Esophagus squamous epithelium (tissue), 5 donors: ENCODE measurements at places on chromosomes 2 and 18.

DNA sequence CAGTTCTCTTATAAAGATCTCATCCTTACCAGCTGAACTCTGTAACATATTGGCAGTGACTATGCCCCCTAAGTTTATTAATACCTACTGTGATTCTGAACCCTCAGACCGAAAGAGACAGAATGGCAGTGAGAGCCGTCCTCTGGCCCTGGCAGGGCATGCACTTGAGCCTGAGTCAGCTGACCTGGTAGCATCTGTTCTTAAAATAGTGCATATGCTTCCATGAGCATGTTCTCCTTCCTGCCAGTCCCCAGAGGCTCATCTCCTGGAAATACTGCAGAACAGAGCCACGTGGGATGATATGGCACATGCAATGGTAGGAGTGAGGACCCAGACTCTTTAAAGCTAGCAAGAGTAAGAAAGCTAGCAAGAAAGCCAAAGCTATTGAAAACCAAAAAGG is 59.0 kb downstream of the RASGRP3 start:
- DNase-seq: no peak
- no peaks in the 10 kb centered on the region for H3K36me3 ChIP-seq
- H3K4me3 ChIP-seq: no peak overlapping the region
- no peak overlapping the region for H3K27ac ChIP-seq
- H3K27me3 ChIP-seq: no peaks in the 10 kb centered on the region

GRCh38 chr2:229438430-229439159 is 167.5 kb upstream of the PID1 start:
- DNase-seq: no peak
- H3K27me3 ChIP-seq: no peaks in the 10 kb centered on the region
- H3K27ac ChIP-seq: no peak overlapping the region
- no peaks in the 10 kb centered on the region for H3K4me1 ChIP-seq
- H3K36me3 ChIP-seq: no peaks in the 10 kb centered on the region

DNA sequence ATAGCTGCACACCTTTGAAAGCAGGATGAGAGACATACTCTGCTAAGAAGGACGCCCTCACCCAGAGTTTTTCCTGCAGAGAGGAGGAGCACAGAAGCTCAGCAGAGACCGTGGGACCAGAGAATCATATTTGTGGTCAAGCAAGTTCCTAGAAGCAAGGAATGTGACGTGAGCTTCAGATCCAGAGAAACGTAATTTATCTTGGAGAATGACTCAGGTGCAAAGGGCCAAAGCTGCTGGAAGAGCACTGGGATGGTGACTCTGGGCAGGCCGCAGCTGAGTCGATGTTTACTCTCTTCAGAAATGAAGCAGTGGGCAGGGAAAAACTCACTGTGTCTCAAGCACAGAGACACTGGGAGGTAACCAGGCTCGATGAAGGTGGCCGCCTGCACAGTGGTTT is 50.1 kb upstream of the IGFBP2 start:
- DNase-seq: no peak
- no peaks in the 10 kb centered on the region for H3K4me1 ChIP-seq
- no peaks in the 10 kb centered on the region for H3K36me3 ChIP-seq
- H3K4me3 ChIP-seq: no peak overlapping the region

DNA sequence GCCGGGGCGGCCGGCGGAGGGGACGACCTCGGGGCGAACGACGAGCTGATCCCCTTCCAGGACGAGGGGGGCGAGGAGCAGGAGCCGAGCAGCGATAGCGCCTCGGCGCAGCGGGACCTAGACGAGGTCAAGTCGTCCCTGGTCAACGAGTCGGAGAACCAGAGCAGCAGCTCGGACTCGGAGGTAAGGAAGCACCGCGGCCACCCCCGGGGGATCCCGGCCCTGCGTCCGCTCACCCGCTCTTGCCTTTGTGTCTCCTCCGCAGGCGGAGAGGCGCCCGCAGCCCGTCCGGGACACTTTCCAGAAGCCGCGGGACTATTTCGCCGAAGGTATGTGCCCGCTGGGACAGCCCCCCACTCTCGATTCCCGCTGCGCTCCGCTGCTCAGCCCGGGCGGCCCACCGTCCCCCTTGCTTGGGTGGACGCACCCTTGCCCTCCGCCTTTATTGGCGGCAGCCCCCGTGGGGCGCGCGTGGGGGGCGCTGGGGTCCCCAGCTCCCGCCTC is 611 bp downstream of the TCF7L1 start:
- no peaks in the 10 kb centered on the region for H3K27me3 ChIP-seq
- H3K36me3 ChIP-seq: no peaks in the 10 kb centered on the region
- H3K4me1 ChIP-seq: peaks cover 32% of the 10 kb centered on the region
- DNase-seq: no peak

- H3K27me3 ChIP-seq: no peaks in the 10 kb centered on the region
- H3K36me3 ChIP-seq: no peaks in the 10 kb centered on the region
- no peak overlapping the region for H3K4me3 ChIP-seq
- H3K27ac ChIP-seq: no peak overlapping the region
Observed at GRCh38 chr2:198774576-198774975, 683.2 kb downstream of the SATB2 start.

DNA sequence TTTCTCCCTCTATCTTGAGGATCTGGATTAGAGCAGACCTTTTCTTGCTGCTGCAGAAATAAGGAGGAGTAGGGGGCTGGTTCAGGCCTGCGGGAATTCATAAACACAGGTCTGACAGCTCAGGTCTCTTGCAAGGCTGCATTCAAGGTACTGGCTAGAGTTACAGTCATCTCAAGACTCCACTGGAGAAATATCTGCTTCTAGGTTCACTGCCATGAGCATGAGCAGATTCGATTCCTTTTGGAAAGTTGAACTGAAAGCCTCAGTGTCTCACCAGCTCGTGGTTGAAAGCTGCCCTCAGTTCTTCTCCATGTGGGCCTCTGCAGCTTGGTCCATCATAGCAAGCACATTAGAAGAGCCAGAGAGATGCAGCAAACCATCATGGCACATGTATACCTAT is 124.4 kb upstream of the SETBP1 start:
- H3K4me1 ChIP-seq: no peaks in the 10 kb centered on the region
- no peak overlapping the region for H3K27ac ChIP-seq
- no peaks in the 10 kb centered on the region for H3K27me3 ChIP-seq
- H3K36me3 ChIP-seq: no peaks in the 10 kb centered on the region
- H3K4me3 ChIP-seq: no peak overlapping the region
- DNase-seq: no peak

- no peak overlapping the region for H3K27ac ChIP-seq
- H3K36me3 ChIP-seq: no peaks in the 10 kb centered on the region
- no peaks in the 10 kb centered on the region for H3K4me1 ChIP-seq
- DNase-seq: no peak
- no peak overlapping the region for H3K4me3 ChIP-seq
Observed at GRCh38 chr2:102238778-102239177, 52.0 kb downstream of the IL1RL2 start.

DNA sequence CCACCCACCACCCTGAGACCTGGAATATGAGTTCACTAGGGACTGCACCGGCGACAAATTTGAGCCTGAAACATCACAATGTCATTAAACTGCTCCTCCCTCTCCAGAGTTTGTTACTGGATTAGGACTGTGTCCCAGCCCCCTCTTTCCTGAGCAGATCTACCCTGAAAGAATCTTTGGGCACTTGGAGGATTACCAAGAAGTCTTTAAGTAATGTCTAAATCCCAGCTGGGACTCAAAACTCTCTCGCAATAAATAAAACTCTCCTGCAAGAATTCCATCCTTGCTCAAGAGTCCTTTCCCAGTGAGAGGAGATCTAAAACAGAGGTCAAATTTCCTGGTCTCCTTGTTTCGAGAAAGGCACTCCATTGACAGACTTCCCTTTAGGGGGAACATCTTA is 20.9 kb downstream of the GKN2 start:
- no peak for DNase-seq
- no peaks in the 10 kb centered on the region for H3K27me3 ChIP-seq
- H3K4me1 ChIP-seq: peaks cover 28% of the 10 kb centered on the region
- no peaks in the 10 kb centered on the region for H3K36me3 ChIP-seq
- H3K27ac ChIP-seq: no peak overlapping the region
- no peak overlapping the region for H3K4me3 ChIP-seq

DNA sequence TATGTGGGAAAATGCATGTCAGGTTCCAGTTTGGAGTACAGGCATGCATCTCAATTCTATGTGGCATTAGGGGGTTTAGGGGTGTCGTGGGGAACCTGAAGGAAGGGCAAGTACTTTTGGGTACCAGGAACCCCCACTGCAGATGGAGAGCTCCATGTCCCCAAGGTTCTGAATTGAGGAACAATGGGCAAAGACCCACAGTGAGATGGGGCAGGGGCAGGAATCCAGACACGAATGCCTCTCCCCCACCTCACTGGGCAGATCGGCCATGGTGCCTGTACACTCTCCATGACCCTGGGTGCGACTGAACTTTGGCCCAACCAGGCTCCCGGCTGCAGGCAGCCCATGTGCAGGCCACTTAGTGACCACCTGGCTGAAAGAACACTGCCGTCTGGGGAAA is 209.3 kb downstream of the HAUS1 start:
- DNase-seq: no peak
- H3K36me3 ChIP-seq: no peaks in the 10 kb centered on the region
- no peak overlapping the region for H3K27ac ChIP-seq
- H3K27me3 ChIP-seq: no peaks in the 10 kb centered on the region

DNA sequence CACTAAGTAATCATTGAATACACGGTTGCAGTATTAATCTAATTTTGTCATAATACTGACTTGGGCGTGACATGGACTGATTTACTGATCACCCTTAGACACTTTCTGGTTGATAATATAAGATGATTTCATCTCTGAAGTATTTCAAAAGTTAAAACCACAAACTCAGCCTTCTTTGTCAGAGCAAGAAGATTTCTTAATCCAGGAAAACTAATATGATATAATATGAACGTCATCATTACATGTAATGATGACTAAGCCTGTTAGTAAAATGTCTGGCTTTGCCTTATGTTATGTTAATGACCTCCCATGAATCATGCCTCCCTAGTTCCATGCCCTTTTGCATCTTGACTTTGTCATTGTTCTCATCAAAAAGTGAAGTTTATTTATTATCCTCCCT is 1325.0 kb upstream of the CDH2 start:
- H3K27ac ChIP-seq: no peak overlapping the region
- no peak overlapping the region for H3K4me3 ChIP-seq
- H3K36me3 ChIP-seq: no peaks in the 10 kb centered on the region

DNA sequence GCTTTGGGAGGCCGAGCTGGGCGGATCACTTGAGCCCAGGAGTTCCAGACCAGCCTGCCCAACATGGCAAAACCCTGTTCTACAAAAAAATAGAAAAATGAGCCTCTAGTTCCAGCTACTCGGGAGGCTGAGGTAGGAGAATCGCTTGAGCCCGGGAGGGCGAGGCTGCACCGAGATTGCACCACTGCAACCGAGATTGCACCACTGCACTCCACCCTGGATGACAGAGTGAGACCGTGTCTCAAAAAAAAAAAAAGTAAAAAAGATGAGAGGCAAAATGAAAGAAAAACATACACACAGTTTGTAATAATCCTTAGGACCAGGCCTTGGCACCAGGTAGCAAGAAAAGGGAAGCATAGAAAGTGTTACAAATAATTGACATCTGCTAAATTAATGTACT is 22.0 kb downstream of the RBM43 start:
- H3K27ac ChIP-seq: no peak overlapping the region
- DNase-seq: no peak
- H3K27me3 ChIP-seq: no peaks in the 10 kb centered on the region
- H3K4me3 ChIP-seq: no peak overlapping the region
- H3K4me1 ChIP-seq: no peaks in the 10 kb centered on the region

GRCh38 chr2:207130958-207131521 is 34.7 kb downstream of the KLF7 start:
- DNase-seq: no peak
- H3K27ac ChIP-seq: peak overlapping the region; percentile 34
- H3K4me1 ChIP-seq: peaks cover 61% of the 10 kb centered on the region
- no peak overlapping the region for H3K4me3 ChIP-seq
- no peaks in the 10 kb centered on the region for H3K36me3 ChIP-seq

GRCh38 chr2:15766911-15767597 is 173.3 kb upstream of the MYCN start:
- H3K27me3 ChIP-seq: no peaks in the 10 kb centered on the region
- no peaks in the 10 kb centered on the region for H3K4me1 ChIP-seq
- DNase-seq: no peak
- H3K27ac ChIP-seq: no peak overlapping the region
- H3K4me3 ChIP-seq: no peak overlapping the region
- H3K36me3 ChIP-seq: no peaks in the 10 kb centered on the region

DNA sequence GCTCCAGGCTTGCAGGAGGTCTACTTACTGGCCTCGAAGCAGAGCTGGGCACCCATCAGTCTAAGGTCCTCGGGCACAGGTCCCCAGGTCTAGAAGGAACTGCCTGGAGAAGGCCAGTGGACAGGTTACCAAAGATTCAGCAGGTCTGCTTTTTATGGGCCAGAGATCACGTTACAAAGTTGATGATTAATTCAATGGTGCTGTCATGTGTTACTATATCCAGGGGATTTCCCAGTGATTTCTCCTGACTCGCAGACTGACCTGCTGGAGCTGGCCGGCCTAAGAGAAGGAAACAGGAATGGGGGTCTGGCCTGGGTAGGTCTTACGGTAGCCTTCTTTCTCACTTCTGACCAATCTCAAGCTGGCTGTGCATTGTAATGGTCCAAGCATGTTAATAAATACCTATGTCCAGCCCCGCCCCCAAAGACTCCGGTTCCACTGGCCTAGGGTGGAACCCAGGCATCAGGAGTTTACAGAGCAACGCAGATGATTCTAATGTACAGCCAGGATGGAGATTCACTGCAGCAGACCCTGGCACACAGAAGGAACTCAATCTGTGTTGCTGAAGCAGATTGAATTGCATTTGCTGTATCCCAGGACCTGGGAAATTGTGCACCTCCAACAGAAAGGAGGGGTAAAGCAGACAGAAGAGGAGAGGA is at the start of gene NEURL3:
NEURL3 (minus strand) TSS at position 127 of the 659 bp plus-strand sequence; CDS start at position 56, 71 bp downstream.
- H3K27ac ChIP-seq: no peak within 1 kb of the TSS
- no peak for DNase-seq
- H3K27me3 ChIP-seq: peaks cover 55% of the 10 kb centered on the region
- no peaks in the 10 kb centered on the region for H3K36me3 ChIP-seq
- H3K4me3 ChIP-seq: no peak within 1 kb of the TSS
